Mammary epithelial cell (primary cell): ENCODE measurements at places on chromosomes 11 and 22. TPM values are rescaled to one million over a fixed set of nuclear protein-coding genes. Genes with fewer than 3 reads are reported as not detected.

DNA sequence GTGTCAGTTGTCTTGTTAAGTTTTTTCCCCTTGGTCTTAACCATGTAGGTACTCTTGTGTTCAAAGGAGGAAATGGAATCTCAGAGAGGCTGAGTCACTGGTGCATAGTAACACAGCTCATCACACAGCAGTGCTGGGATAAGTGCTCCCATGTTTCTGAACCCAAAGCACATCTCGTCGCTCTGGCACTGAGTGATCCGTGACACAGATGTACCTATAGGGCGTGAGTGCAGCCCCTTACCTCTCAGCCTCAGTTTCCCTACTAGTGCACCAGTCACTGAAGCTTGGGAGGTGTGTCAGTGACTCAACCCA, 234.0 kb downstream of the ST3GAL4 start:
- DNase-seq: no peak

- no peak for DNase-seq
These were observed 24.3 kb downstream of the BCR start for GRCh38 chr22:23204541-23205157.

DNA sequence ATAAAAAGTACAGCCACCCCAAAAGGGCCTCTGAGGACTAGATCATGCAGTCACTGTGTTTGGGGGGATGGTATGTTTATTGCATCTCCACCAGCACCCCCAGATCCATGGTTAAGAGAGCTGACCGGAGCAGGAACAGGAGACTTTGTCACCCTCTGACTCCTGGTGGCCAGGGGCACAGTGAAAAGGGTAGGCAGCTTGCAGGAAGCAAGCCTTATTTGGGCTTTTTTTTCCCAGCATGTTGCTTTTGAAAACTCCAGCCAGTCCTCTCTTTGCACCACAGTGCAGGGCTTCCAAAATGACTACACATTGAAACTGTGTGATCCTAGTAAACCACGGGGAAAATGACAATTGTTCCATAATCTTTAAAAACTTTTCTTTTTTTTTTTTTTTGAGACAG, 20.6 kb downstream of the PRR5 start:
- DNase-seq: no peak

DNA sequence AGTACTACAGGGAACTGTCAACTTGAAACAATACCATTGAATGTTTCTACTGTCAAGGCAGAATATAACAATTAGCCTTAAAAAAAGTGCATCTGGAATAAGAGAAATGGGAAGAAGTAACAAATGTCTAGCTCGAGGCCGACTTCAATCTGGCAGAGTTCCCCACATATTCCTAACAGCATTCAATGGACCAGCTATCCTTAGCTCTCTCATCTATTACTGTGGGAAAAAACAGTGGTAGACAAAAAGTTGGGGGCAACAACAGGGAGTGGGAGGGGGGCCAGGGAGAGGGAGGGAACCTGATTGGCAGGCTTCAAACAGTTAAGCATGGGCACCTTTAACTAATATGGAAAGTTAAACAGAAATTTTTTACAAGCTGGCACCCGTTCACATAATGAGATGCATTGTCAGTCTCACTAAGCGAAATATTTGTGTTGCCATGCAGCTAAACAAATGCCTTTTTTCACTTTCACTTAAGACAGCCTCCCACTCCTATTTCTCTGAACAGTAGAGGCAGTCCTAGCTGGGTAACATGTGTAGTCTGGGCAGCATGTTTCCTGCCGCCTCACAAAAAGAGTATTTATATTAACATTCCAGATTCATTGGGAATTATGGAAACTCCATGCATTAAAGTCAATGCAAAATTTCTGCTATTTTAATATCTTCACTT, 62.2 kb upstream of the SOX6 start:
- DNase-seq: peak; percentile 25

- DNase-seq: no peak
These were observed 121.1 kb upstream of the TMEM45B start for GRCh38 chr11:129694538-129694937.

DNA sequence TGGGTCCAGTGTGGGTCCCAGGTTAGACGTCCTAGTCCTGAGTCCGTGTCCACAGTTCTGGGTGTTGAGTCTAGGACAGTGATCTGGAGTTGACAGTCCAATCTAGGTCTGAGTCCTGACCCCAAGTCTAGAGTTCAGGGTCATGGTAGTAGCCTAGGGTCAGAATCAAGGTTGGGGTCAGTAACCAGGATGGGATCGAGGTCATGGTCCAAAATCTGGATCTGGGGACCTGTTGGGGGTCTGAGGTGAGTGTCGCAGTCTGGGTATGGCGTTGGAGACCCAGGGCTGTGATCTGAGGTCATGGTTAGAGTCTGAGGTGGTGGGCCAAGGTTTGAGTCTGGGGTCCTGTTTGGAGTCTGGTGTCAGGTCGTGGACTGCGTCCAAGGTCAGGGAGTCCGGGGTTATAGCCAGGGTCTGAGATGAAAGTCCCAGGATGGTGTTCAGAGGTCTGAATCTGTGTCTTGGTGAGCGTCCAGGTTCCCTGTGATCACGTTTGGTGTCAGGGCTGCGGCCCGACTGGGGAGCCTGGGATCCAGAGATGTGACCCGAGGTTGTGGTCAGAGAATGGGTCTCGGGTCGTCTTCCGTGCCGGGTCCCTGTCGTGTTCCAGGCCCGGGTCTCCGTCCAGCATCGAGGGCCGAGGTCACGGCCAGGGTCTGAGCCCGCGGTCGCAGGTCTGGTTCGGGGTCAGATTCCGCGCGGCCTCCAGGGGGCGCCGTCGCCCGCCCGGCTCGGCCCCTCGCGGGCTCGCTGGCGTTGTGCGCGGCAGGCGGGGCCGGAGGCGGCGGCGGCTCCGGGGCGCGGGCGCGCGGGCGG, 432 bp upstream of the GRK2 start:
- DNase-seq: peak; percentile 46

- no peak for DNase-seq
These were observed 6.6 kb downstream of the TSPAN4 start for GRCh38 chr11:849104-849824.

DNA sequence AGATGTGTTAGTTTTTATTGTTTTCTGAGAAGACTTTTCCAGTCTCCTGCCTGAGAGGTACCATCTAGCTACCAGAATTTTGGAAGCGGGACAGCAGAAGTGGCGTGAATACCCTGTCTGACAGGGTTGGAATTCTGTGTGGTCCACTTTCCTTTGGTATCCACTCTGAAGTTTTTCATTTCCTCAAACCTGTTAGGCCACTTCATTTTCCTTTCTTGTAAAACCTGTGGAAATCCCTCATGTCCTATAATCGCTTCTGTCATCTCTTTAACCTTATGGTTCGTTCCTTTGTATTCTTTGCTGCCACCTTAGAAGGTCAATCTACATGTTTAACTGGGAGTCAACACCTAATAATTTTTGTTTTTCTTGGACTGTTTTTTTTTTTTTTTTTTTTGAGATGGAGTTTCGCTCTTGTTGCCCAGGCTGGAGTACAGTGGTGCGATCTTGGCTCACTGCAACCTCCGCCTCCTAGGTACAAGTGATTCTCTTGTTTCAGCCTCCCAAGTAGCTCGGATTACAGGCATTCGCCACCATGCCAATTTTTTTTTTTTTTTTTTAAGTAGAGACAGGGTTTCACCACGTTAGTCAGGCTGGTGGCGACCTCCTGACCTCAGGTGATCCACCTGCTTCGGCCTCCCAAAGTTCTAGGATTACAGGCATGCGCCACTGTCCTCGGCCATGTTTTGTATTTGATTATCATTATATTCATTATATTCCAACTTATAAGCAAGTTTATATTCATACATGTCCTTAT, 7.1 kb downstream of the SFI1 start:
- DNase-seq: no peak

DNA sequence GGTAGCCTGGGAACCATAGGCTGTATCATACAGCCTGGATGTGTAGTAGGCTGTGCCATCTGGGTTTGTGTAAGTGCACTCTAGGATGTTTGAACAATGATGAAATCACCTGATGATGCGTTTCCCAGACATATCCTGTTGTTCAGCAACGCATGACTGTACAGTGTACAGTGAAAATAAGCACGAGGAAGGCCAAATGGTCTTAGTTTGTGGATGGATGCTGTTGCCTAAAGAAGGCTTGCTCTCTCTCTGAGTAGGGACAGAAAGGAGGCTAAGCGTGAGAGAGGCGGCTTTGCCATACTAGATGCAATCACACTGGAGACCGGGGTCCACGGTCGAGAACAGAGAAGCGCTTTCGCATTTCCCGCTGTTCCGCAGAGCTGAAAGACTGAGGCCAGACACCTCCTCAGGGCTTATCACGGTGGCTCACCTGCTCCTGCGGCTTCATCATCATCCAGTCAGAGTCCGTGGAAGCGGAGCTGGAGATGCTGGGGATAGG, 27.6 kb upstream of the APLP2 start:
- peak; percentile 91 for DNase-seq

DNA sequence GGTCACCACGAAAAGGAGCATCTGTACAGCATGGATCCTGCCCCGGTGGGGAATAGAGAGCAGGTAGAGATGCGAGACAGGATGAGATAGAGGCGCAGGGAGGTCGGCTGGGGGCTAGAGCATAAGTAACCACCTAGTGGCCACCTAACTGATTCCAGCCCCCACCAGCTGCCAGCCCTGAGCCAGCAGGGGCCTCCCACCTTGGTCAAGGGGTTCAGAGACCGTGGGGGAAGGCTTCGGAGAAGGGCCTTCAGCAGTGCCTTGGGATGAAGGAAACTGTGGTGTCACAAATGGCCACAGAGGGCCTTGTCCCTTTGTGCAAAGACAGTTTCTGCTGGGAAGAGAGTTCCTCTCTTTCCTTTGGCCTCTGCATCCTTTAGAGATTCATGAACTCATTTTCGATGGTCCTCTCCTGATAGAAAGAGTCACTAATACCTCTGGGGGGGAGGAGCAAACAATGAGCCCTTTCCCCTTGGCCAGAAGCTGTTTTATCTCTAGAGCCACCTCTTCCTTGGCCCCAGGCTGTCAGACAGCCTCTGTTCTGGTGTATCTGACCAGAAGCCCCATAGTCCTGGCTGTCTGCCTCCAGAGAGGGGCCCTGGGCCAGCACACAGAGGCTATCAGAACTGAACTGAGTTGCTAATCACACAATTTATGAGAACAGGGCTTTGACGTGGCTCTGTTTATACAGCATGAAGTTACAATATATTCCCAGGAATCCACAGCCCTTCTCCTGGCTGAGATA, 146.0 kb downstream of the PARVA start:
- DNase-seq: no peak

- no peak for DNase-seq
These were observed 319.3 kb downstream of the DCDC1 start for GRCh38 chr11:31050061-31050765.

- no peak for DNase-seq
These were observed 15.3 kb upstream of the PICK1 start for GRCh38 chr22:38041760-38042487.

DNA sequence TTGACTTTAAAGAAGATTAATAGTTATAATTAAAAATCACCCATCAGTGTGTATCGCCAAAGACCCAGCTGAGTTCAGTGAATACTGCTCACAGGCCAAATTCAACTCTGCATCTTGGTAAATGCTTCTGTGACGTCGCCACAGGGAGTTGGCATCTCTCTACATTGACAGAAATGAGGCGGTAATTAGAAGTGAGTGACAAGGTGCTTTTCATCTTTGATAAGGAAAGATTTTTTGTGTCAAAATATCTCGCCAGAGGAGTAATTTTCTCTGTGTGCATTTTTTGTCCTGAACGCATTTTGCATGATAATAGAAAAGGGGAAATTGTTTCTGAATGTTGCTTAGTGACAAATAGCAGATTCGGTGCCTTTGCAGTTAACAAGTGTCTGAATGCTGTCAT, 345.8 kb downstream of the CNTN5 start:
- DNase-seq: no peak

- DNase-seq: no peak
These were observed 29.8 kb downstream of the PDE3B start for GRCh38 chr11:14673421-14673820.

DNA sequence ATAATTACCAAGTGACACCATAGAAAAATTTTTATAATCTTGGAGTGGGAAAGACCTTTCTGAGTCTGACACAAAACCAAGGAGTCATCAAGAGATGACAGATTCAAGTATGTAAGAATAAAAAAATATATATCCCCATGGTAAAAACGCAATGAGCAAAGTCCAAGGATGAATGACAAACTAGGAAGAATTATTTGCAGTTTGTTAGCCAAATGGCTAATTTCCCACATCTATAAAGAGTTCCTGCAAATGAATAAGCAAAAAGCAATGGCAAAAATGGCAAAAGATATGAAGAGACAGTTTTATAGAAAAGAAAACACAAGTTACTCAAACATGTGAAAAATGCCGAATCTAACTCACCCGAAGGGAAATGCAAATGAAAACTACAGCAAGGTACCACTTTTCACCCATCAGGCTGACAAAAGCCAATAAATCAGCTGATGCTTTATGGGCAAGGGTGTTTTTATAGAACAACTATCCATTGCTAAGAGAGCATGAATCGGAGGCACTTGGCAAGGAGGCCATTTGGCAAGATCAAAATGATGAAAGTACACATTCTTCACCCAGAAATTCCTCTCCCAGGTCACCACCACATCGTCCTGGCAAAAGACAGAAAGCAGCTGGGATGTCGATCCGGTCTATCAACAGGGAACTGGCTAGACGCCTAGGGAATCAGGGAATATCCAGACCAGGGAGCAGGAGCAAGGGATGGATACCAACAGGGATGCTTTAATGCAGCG, 21.1 kb upstream of the KLHL35 start:
- DNase-seq: no peak

- no peak for DNase-seq
These were observed 63.5 kb downstream of the CSTPP1 start for GRCh38 chr11:47000033-47000432.

- DNase-seq: peak; percentile 16
These were observed 1.6 kb downstream of the PHF21B start for GRCh38 chr22:45008186-45008681.

- no peak for DNase-seq
These were observed 1.7 kb downstream of the SEZ6L start for GRCh38 chr22:26170795-26171580.

- DNase-seq: no peak
These were observed 269.4 kb upstream of the FAT3 start for GRCh38 chr11:91955206-91955605.

GRCh38 chr11:110776081-110776480, 63.8 kb upstream of the ARHGAP20 start:
- DNase-seq: no peak

- no peak for DNase-seq
These were observed 2.1 kb upstream of the ATF4 start for GRCh38 chr22:39518144-39518786.

Gene BANF1
- 155 TPM for polyA plus RNA-seq

Gene SREBF2
- polyA plus RNA-seq: 61.6 TPM

Gene GLB1L3
- polyA plus RNA-seq: 2.1 TPM

Gene KDM4E
- not detected for polyA plus RNA-seq

Gene RAG2
- polyA plus RNA-seq: not detected

Gene CREB3L1
- not detected for polyA plus RNA-seq

Gene KCTD21
- 9.2 TPM for polyA plus RNA-seq

Gene DDTL
- not detected for polyA plus RNA-seq

Gene THY1
- 146 TPM for polyA plus RNA-seq

Gene DEUP1
- not detected for polyA plus RNA-seq

Gene HSPB2
- 0.16 TPM for polyA plus RNA-seq

Gene MAPK12
- 5.8 TPM for polyA plus RNA-seq
